ENCODE measurements at places on chromosomes 3 and 15. TPM values are rescaled to one million over a fixed set of nuclear protein-coding genes. Genes with fewer than 3 reads are reported as not detected.

DNA sequence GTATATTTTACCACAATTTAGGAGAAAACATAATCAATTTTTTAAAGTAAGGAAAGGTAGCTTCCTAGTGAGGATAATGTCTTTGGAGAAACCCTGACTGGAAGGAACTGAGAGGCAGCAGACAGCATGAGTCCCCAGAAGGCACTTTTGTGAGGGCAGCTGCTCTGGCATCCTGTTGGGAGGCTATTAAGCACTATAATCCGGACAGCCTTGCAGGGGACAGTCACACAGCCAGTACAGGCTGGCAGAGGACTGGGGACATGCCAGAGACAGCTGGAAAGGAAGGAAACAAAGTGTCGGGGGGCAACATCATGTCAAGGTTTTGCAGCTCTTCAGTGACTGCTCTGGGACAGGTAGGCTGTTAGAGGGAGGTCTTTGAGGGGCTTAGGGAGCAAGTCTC is 15.7 kb downstream of the ACAN start:
- H3K4me3 ChIP-seq, result no peak overlapping the region
- no peak overlapping the region for H3K27ac ChIP-seq
- H3K4me1 ChIP-seq, result no peaks in the 10 kb centered on the region
- no peaks in the 10 kb centered on the region for H3K27me3 ChIP-seq
- DNase-seq, result no peak
- H3K36me3 ChIP-seq, result no peaks in the 10 kb centered on the region

- H3K36me3 ChIP-seq, result no peaks in the 10 kb centered on the region
- H3K4me3 ChIP-seq, result no peak overlapping the region
- no peak for DNase-seq
- peaks cover 6% of the 10 kb centered on the region for H3K27me3 ChIP-seq
- no peaks in the 10 kb centered on the region for H3K4me1 ChIP-seq
Measured at GRCh38 chr15:38872732-38873131, 308.1 kb upstream of the RASGRP1 start.

DNA sequence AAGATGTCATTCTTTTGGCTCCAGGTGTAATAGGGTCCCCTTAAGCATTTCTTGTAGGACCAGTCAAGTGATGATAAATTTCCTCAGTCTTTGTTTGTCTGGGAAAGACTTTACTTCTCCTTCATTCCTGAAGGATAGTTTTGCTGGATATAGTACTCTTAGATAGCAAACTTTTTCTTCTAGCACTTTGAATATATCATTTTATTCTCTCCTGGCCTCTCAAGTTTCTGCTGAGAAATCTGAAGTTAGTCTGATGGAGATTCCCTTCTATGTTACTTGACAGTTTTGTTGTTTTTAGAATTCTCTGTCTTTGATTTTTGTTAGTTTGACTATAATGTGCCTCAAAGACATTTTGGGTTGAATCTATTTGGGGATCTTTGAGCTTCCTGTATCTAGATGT is 181.2 kb upstream of the HES1 start:
- no peak overlapping the region for H3K4me3 ChIP-seq
- DNase-seq, result no peak
- no peaks in the 10 kb centered on the region for H3K27me3 ChIP-seq
- no peak overlapping the region for H3K27ac ChIP-seq
- H3K36me3 ChIP-seq, result no peaks in the 10 kb centered on the region
- H3K4me1 ChIP-seq, result no peaks in the 10 kb centered on the region

DNA sequence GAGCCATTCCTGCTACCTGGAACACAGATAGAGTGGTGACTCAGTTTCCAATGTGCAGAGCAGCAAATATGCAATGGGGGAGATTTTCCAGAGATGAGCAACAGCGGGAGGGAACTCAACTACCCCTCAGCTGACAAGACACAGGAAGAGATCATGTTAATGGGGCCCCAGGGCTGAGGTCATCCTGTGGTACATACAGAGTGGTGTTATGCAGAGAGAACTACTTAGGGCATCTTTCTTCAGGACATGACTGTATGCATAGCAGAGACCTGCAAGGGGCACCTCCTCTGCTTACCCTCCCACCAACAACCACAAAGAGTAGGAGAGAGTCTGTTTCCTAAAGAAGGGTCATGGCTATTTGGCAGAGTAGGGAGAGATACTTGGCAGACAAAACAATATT is 6.8 kb upstream of the TBC1D5 start:
- peaks cover 2% of the 10 kb centered on the region for H3K4me1 ChIP-seq
- peak overlapping the region; percentile 32 for H3K4me3 ChIP-seq
- no peaks in the 10 kb centered on the region for H3K36me3 ChIP-seq
- peak overlapping the region; percentile 13 for H3K27ac ChIP-seq
- H3K27me3 ChIP-seq, result no peaks in the 10 kb centered on the region

GRCh38 chr3:141386126-141386488 is 17.8 kb downstream of the ZBTB38 start:
- no peak overlapping the region for H3K4me3 ChIP-seq
- DNase-seq, result no peak
- no peaks in the 10 kb centered on the region for H3K36me3 ChIP-seq

DNA sequence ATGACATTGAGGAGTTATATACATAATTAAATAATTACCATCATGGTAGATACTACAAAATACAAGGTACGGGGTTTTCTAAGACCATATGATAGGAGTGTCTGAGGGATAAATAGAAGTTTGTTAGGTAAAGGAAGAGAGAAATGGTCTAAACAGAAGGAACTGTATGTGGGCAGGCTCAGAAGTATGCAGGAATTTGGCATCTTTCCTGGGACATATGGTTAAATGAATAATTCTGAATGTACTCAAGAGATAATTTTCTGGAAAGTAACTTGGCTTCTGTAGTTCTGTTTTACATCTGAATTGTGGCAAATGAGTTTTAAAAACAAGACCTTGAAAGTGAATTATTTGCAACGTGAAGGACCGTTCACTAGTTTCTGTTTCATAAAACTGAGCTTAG is 17.5 kb downstream of the LMCD1 start:
- H3K4me1 ChIP-seq, result no peaks in the 10 kb centered on the region
- H3K4me3 ChIP-seq, result no peak overlapping the region
- no peaks in the 10 kb centered on the region for H3K36me3 ChIP-seq
- H3K27me3 ChIP-seq, result no peaks in the 10 kb centered on the region

- no peak overlapping the region for H3K27ac ChIP-seq
- no peak for DNase-seq
- H3K36me3 ChIP-seq, result no peaks in the 10 kb centered on the region
Measured at GRCh38 chr15:38050529-38051448, 116.3 kb downstream of the TMCO5A start.

GRCh38 chr15:75696311-75696720 is 16.3 kb downstream of the CSPG4 start:
- no peak for DNase-seq
- no peaks in the 10 kb centered on the region for H3K36me3 ChIP-seq
- H3K4me1 ChIP-seq, result peaks cover 33% of the 10 kb centered on the region

DNA sequence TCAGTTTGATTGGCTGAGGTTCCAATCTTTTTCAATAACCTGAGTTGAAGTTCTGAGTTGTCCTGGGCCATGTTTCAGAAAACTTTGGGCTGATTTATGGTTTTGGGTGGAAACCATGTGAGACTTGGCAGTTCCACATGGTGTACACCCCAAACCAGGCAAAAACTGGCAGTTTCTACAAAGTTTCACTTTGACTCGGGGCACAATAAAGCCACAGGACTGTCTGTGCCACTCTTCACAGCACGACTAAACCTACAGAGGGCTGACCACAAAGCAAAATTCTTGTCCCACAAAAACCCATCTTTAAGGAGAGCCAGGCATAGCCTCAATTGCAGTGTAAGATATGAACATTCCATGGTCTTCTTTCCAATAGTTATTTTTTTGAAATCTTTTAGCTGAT is 155.0 kb downstream of the DUT start:
- H3K36me3 ChIP-seq, result no peaks in the 10 kb centered on the region
- no peaks in the 10 kb centered on the region for H3K27me3 ChIP-seq
- no peaks in the 10 kb centered on the region for H3K4me1 ChIP-seq
- H3K4me3 ChIP-seq, result no peak overlapping the region
- no peak overlapping the region for H3K27ac ChIP-seq

DNA sequence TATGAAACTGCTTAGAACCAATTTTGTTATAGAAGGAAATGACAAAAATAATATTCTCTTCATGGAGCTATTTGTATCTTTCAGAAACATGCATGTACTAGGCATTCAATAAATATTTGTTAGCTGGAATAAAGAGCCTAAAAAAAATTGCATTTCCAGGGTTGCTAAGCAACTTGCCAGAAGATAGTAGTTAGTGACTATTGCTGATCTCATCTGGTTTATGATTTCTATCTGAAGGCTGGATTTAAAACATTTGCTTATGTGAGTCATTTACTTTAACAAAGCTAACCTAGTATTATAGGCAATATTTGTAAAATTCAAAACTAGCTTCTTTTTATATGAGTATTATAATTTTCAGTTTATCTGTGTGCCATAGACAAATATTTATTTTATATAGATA is 78.3 kb downstream of the NAALADL2 start:
- no peak overlapping the region for H3K27ac ChIP-seq
- no peak overlapping the region for H3K4me3 ChIP-seq
- H3K36me3 ChIP-seq, result no peaks in the 10 kb centered on the region
- no peaks in the 10 kb centered on the region for H3K27me3 ChIP-seq

- H3K4me3 ChIP-seq, result no peak overlapping the region
- no peaks in the 10 kb centered on the region for H3K36me3 ChIP-seq
- no peaks in the 10 kb centered on the region for H3K27me3 ChIP-seq
- no peaks in the 10 kb centered on the region for H3K4me1 ChIP-seq
- H3K27ac ChIP-seq, result no peak overlapping the region
Measured at GRCh38 chr15:58212909-58213526, 74.8 kb downstream of the AQP9 start.

GRCh38 chr15:48126667-48127355 is 6.0 kb downstream of the SLC24A5 start:
- no peak overlapping the region for H3K4me3 ChIP-seq
- H3K27me3 ChIP-seq, result peaks cover 3% of the 10 kb centered on the region
- DNase-seq, result no peak
- H3K4me1 ChIP-seq, result no peaks in the 10 kb centered on the region

DNA sequence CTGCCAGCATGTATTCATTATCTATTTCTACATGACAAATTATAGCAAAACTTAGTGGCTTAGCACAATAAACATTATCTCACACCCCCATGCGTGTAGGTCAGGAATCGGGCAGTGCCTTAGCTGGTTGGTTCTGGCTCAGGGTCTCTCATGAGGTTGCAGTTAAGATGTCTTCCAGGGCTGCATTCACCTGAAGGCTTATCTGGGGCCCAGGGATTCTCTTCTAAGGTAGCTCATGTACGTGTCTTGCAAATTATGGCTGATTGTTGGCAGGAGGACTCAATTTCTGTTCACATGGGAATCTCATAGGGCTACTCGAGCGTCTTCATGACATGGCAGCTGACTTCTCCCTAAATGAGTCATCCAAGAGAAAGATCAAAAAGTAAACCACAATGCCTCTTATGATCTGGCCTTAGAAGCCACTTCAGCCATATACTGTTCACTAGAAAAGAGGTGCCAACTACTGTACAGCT is 42.9 kb upstream of the TSC22D2 start:
- H3K4me1 ChIP-seq, result no peaks in the 10 kb centered on the region
- no peaks in the 10 kb centered on the region for H3K27me3 ChIP-seq
- H3K36me3 ChIP-seq, result no peaks in the 10 kb centered on the region

GRCh38 chr3:4394048-4394447 is 73.0 kb downstream of the SUMF1 start:
- H3K4me3 ChIP-seq, result no peak overlapping the region
- DNase-seq, result peak; percentile 4
- peaks cover 5% of the 10 kb centered on the region for H3K36me3 ChIP-seq
- H3K27me3 ChIP-seq, result no peaks in the 10 kb centered on the region

- no peak overlapping the region for H3K27ac ChIP-seq
- H3K36me3 ChIP-seq, result no peaks in the 10 kb centered on the region
- no peak for DNase-seq
- no peaks in the 10 kb centered on the region for H3K27me3 ChIP-seq
- H3K4me1 ChIP-seq, result no peaks in the 10 kb centered on the region
- H3K4me3 ChIP-seq, result no peak overlapping the region
Measured at GRCh38 chr3:66809595-66809958, 188.5 kb upstream of the KBTBD8 start.

DNA sequence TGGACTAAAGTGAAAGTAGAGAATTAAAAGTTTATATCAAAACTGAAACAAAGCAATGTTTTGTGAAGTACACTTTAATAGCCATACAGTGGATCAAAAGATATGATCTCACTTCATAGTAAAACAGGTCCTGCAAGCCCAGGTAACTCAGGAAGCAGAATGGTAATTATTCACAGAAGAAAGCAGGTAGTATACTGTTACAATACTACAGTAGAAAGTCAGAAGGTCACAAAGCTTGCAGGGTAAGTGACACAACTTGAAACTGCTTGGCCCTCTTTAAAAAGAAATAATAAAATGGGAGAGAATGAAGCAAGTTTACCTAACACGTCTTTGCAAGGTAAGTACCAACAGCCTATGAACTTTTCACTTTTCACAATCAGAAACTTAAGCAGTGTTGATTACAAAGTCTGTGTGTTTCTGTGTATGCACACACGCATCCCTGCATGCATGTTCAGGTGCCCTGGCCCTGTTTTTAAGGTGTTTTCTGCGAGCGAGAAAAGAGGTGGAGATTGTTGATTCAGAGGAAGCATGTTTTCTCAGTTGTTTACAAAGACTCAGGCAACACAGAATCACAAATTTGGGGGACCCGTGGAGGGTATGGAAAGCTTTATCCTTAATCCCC is at the start of gene NAALADL2:
Gene NAALADL2 (plus strand): TSS at position 221 of the 622 bp plus-strand sequence.
- H3K4me3 ChIP-seq, result no peak within 1 kb of the TSS
- H3K4me1 ChIP-seq, result no peaks in the 10 kb centered on the region
- no peaks in the 10 kb centered on the region for H3K27me3 ChIP-seq

DNA sequence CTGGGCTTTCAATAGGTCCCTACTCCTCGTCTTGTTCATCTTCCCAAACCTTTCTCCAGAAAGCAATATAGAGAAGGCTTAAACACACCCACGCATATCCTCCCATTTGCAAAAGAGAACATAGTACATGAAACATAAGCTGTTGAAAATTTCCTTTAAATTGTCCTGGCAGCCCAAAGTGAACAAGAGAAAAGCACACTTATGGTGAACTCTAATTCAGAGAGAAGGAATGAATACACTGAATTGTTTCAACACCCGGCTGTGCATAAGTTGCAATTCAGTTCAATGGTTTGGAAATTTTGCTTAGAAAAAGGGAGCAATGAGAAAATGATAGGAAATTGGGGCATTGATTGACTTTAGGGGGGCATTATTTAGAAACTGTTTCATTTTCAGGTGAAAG is 202.6 kb downstream of the TIGIT start:
- no peak for DNase-seq
- peaks cover 2% of the 10 kb centered on the region for H3K36me3 ChIP-seq
- no peak overlapping the region for H3K27ac ChIP-seq

Gene MAGI1
- total RNA-seq, result 0.23 TPM

Gene LSAMP
- 0.06 TPM for total RNA-seq

Gene HCLS1
- total RNA-seq, result 321 TPM

Gene IL20RB
- total RNA-seq, result 1.8 TPM

Gene FBXL2
- total RNA-seq, result not detected

Gene GNB4
- total RNA-seq, result 2.7 TPM

Gene CCR8
- 2.2 TPM for total RNA-seq

Gene LRRC31
- not detected for total RNA-seq

Gene PDZRN3
- total RNA-seq, result not detected
